ENCODE measurements at places on chromosomes 4 and X. TPM values are rescaled to one million over a fixed set of nuclear protein-coding genes. Genes with fewer than 3 reads are reported as not detected.
A peak's percentile ranks its signal among the peaks of the same experiment; 100 is the strongest.

DNA sequence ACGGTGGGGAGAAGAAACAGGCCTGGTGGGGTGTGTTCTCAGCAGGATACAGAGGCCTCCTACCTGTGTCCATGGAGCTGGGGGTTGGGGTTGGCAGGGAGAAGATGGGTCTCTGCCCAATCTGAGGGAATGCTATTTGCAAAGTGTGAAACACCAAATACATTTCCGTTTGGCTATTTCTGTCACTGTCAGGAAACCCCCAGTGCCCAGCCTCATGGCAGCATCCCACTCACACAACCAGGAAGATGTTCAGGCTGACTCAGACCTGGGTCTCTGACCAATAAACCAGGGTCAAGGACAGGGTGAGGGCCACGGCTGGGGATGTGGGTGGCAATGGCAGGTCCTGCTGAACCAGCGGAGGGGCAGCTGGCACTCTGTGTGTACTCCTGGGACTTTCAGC is 41.3 kb downstream of the BCOR start:
- no peak for DNase-seq

The MAOB gene
- 1.7 TPM for total RNA-seq

DNA sequence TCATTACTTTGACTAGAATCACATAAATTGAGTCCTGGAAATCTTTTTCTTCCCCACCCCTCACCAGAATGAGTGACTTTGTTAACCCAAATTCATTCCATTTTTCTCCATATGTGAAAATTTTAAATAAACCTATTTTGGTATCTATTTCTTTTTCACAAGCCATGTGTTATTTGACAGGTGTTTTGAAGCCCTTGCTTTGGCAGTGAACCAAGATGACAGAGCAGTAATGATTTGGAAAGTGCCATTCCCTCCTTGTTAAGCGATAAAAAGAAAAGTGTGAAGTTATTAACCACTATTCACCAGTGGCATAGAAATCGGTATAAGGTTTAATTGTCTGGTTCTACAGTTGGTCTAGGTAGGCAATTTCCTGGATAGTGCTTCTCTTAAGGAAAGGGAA is 66.1 kb downstream of the POLA1 start:
- peak; percentile 14 for DNase-seq

- no peak for DNase-seq
Observed at GRCh38 chr4:5756271-5756670, 45.3 kb downstream of the EVC start.

DNA sequence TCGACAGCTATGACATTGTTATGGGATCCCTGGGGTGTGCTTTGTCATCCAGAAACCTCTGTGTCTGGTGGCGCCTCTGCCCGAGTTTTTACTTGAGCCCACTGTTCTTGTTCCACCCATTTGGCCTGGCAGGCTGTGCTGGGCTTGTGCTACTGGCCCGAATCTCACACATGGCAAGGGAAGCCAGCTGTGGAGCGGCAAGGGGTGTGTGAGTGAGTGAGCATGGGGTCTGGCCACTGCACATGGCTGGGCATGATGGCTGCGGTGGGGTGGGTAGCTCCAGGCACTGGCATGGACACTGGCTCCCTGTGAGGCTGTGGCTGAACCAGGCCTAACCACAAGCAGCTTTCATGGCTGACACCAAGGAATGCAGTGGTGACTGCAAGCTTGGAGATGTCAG is 89.2 kb downstream of the DACH2 start:
- DNase-seq = no peak

The NEXMIF gene
- total RNA-seq = 32.1 TPM

DNA sequence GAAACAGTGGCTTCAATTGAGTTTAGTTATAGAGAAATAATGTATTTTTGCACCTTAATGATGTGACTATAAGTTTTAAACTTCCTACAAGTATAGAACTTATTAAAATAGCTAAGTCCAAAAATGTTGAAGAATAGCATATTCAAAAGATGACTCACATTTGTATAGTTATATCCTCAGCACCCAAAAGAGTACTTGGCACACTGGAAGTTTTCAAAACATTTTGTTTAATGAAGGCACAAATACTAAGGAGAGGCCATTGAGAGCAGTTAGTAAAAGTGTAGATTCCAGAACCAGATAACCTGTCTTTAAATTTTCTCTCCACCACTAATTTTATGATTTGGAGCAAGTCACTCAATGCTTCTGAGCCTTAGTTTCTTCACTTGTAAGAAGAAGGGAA is 226.9 kb upstream of the MID1 start:
- no peak for DNase-seq

The CSN1S1 gene
- not detected for total RNA-seq

The DDX60 gene
- 7.7 TPM for total RNA-seq

The SERTM2 gene
- total RNA-seq = not detected

GRCh38 chr4:177569434-177569833 is 127.2 kb upstream of the AGA start:
- DNase-seq = no peak

DNA sequence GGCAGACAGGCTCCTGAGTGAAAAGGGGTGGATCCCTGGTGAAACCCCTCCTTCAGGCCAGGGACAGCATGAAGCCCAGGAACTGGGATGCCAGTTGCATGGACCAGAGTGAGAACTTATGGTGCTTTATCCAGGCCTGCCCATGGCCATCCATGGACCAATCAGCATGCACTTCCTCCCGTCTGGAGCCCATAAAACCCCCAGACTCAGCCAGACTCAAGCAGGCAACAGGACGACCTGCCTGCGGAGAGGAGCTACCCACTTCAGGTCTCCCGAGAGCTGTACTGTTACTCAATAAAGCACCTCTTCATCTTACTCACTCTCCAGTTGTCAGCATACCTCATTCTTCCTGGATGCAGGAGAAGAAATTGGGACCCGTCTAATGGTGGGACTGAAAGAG is 42.9 kb downstream of the NALF2 start:
- no peak for DNase-seq

The ADGRL3 gene
- total RNA-seq = 257 TPM

Data from cerebellum (tissue), 4 donors.